ENCODE measurements at places on chromosomes 2 and 18. TPM values are rescaled to one million over a fixed set of nuclear protein-coding genes. Genes with fewer than 3 reads are reported as not detected.

The GALNT5 gene
- total RNA-seq = 7.5 TPM

The RPRM gene
- not detected for total RNA-seq

The GALNT3 gene
- 55.7 TPM for total RNA-seq

The TMEM247 gene
- total RNA-seq = not detected

The PROC gene
- total RNA-seq = 3.0 TPM

The CRYGD gene
- not detected for total RNA-seq

DNA sequence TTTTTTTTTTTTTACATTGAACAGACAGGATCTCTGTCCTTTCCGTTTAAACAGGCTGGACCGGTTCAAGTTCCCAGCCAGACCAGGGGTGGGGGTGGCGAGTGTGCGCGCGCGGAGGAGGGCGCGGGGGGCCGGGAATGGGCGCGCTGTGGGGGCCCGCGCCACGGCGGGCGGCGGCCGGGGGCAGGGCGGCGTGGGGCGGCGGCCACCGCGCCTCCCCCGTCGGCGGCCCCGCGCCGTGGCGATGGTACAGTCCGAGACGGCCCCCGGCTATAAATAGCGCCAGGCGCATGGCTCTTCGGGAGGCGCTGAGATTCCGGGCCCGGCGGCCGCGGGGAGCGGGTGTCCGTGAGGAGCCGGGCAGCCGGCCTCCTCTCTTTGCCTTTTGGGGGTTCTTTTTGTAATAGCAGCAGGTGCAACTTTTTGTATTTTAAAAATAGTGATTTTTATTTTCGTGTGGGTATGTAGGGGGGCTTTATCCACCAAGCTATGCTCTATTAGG is 430 bp upstream of the CELF4 start:
- H3K27ac ChIP-seq = no peak overlapping the region
- H3K27me3 ChIP-seq = peaks cover 91% of the 10 kb centered on the region

DNA sequence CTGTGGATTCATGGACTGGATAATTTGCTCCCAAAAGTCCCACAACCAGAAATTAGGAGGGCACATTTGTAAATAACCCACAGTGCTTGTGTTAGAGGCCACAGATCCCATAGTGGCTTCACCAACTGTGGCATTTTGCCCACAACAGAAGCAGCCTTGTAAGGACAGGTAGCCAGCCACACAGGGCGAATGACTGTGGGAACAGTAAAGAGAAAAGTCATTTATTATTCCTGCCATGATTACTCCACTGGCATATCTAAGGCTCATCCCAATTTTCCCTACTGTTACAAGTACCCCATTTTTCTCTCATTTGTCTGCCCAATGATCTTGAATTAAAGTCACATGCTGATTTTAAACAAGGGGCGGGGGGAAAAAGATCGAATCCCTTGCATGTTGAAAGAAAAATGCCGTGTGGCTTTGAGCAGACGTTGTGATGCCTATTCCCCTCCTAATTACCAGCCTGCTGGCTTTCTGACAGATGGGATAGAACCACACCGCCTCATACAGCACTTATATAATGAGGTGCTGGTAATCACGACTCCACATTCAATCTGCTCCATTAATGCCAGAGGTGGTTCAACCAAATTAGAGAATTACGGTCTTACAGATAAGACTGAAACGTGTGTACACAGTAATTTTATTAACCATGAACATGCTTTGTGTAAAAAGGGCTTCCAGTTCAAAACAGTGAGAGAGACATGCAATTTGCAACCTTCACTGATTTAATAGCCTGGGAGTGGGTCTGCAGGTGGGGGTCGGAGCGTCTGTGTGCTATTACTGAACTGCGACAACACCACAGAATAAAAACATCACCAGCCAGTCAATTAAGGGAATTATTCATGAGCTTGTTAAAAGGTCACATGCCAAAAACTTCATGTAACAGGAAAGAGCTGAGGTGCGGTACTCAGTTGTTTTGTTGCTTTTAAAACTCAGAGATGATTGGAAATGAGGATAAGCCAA is 196.0 kb downstream of the TMEM163 start:
- no peaks in the 10 kb centered on the region for H3K4me1 ChIP-seq
- no peaks in the 10 kb centered on the region for H3K36me3 ChIP-seq
- no peak overlapping the region for H3K27ac ChIP-seq
- no peak for DNase-seq
- H3K27me3 ChIP-seq = no peaks in the 10 kb centered on the region

GRCh38 chr2:207876842-207877535 is 107.3 kb upstream of the FZD5 start:
- no peaks in the 10 kb centered on the region for H3K4me1 ChIP-seq
- H3K36me3 ChIP-seq = no peaks in the 10 kb centered on the region
- no peak for DNase-seq

GRCh38 chr2:162244541-162245031 is 1.3 kb upstream of the FAP start:
- no peaks in the 10 kb centered on the region for H3K27me3 ChIP-seq
- no peaks in the 10 kb centered on the region for H3K4me1 ChIP-seq
- H3K36me3 ChIP-seq = no peaks in the 10 kb centered on the region
- H3K27ac ChIP-seq = peak overlapping the region; percentile 41

DNA sequence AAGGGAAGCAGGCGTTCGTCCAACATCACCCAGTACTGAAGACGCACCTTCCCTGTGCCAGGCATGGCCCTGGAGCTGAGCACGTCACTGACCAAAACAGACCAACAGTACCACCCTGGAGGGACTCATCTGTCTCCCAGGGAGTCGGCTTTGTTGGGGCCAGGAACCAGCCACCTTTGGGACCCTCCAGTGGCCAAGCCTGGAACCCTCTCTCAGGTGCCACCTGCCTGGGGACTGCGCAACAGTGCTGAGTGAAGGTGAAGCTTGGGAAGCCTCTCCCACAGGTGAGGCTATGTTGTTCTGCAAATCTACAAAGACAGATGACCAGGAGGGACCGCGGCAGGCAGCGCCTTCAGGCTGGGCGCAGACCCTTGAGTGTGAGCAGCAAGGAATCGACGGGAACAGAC is 91.4 kb upstream of the OTOS start:
- H3K4me3 ChIP-seq = no peak overlapping the region
- no peak overlapping the region for H3K27ac ChIP-seq
- no peaks in the 10 kb centered on the region for H3K36me3 ChIP-seq
- no peaks in the 10 kb centered on the region for H3K27me3 ChIP-seq
- no peaks in the 10 kb centered on the region for H3K4me1 ChIP-seq
- peak; percentile 4 for DNase-seq

GRCh38 chr18:9177466-9177865 is 40.9 kb downstream of the ANKRD12 start:
- peaks cover 9% of the 10 kb centered on the region for H3K4me1 ChIP-seq
- no peaks in the 10 kb centered on the region for H3K27me3 ChIP-seq
- no peak overlapping the region for H3K27ac ChIP-seq
- DNase-seq = no peak
- H3K4me3 ChIP-seq = no peak overlapping the region

- H3K4me1 ChIP-seq = peaks cover 9% of the 10 kb centered on the region
- H3K27me3 ChIP-seq = no peaks in the 10 kb centered on the region
- H3K36me3 ChIP-seq = no peaks in the 10 kb centered on the region
- peak; percentile 83 for DNase-seq
- peak overlapping the region; percentile 38 for H3K4me3 ChIP-seq
- no peak overlapping the region for H3K27ac ChIP-seq
Measured at GRCh38 chr2:96507957-96508520, 2.9 kb upstream of the NEURL3 start.

- H3K36me3 ChIP-seq = no peaks in the 10 kb centered on the region
- H3K27ac ChIP-seq = no peak overlapping the region
- no peaks in the 10 kb centered on the region for H3K27me3 ChIP-seq
Measured at GRCh38 chr18:80157708-80158343, 48.8 kb downstream of the ADNP2 start.

GRCh38 chr2:171210864-171211431 is 50.3 kb upstream of the TLK1 start:
- no peaks in the 10 kb centered on the region for H3K27me3 ChIP-seq
- no peak overlapping the region for H3K4me3 ChIP-seq
- H3K4me1 ChIP-seq = peaks cover 5% of the 10 kb centered on the region
- no peak overlapping the region for H3K27ac ChIP-seq
- H3K36me3 ChIP-seq = no peaks in the 10 kb centered on the region
- no peak for DNase-seq

- no peak overlapping the region for H3K4me3 ChIP-seq
- H3K36me3 ChIP-seq = no peaks in the 10 kb centered on the region
- no peaks in the 10 kb centered on the region for H3K27me3 ChIP-seq
Measured at GRCh38 chr18:61785588-61785987, 107.2 kb downstream of the RNF152 start.

- no peak overlapping the region for H3K4me3 ChIP-seq
- no peaks in the 10 kb centered on the region for H3K4me1 ChIP-seq
- no peak for DNase-seq
- H3K36me3 ChIP-seq = no peaks in the 10 kb centered on the region
Measured at GRCh38 chr18:60096428-60096827, 196.6 kb downstream of the PMAIP1 start.

DNA sequence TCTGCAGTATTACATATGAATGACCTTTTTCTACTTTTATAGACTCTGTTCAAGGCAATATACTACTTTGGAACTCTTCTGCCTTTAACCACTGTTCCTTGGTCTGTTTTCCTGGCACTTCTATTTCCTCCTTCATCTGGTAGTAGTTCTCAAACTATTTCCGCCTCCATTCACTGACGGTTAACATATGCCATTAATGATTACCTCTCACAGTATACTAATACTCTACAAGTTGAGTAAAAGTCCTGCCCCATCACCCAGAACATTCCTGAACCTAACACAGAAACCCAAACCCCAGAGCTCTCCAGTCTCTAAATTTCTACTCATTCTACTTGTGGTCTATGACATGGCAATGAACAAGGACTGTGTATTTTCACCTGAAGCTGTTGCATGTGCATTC is 4.5 kb downstream of the GFPT1 start:
- H3K4me1 ChIP-seq = peaks cover 50% of the 10 kb centered on the region
- no peak for DNase-seq
- peak overlapping the region; percentile 77 for H3K27ac ChIP-seq
- H3K4me3 ChIP-seq = no peak overlapping the region
- no peaks in the 10 kb centered on the region for H3K27me3 ChIP-seq

GRCh38 chr18:26215247-26215970 is 10.8 kb upstream of the TAF4B start:
- H3K4me1 ChIP-seq = no peaks in the 10 kb centered on the region
- no peak for DNase-seq
- H3K4me3 ChIP-seq = no peak overlapping the region
- H3K27me3 ChIP-seq = no peaks in the 10 kb centered on the region
- H3K36me3 ChIP-seq = no peaks in the 10 kb centered on the region

DNA sequence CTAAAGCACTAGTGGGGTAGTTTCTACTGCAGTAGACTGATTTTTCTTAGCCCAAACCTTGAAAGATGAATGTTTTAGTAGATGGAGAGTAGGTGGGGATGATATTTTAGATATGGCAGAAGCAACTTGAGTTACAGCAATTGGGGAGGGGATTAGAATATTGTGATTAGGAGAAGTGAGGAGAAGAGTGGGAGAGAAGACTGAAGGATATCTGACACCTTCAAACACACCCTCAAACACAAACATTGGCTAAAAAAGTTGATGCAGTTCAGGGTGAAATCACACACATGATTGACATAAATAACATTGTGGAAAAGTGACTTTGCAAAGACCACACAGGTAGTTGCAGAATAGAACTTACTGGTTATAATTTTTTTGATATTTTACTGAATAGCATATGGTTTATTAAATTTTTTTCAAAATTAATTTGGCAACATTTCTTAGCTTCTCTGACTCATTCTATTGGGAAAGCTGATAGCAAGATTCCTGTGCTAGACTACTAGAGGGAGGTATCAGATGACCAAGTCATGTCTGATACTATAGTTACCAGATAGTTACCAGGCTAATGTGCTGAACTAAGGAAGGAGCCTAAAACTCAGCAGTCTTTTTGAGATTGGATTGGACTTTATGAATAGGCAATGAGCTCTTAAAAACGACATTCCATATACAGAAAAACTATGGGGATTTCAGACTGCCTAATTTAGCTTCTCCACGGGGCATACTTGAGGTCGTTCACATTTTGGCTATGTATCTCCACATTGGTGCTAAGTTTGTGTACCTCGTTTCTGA is 73.0 kb downstream of the ACTR3 start:
- DNase-seq = no peak
- H3K4me1 ChIP-seq = peaks cover 4% of the 10 kb centered on the region
- H3K4me3 ChIP-seq = no peak overlapping the region
- no peaks in the 10 kb centered on the region for H3K27me3 ChIP-seq
- no peak overlapping the region for H3K27ac ChIP-seq

GRCh38 chr18:21820033-21820810 is 79.6 kb downstream of the MIB1 start:
- no peak overlapping the region for H3K27ac ChIP-seq
- H3K36me3 ChIP-seq = peaks cover 4% of the 10 kb centered on the region
- no peak for DNase-seq
- H3K4me3 ChIP-seq = no peak overlapping the region

DNA sequence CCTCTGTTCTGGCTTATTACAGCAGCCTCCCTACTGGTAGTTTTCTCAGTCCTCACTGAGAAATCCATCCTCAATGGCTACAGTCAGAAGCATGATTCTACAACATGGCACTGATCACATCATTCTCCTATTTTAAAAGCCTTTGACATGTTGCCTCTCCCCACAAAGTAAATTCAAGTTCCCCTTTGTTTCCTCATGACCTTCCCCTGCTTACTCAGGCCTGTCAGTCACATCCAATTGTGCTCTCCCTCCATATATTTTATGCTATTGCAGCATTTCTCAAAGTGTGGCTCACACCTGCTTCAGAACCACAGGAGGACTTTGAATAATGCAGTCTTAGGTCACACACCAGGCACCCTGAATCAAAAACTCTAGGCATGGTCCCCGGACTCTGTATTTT is 124.6 kb downstream of the SPOPL start:
- no peaks in the 10 kb centered on the region for H3K27me3 ChIP-seq
- H3K4me3 ChIP-seq = no peak overlapping the region
- no peaks in the 10 kb centered on the region for H3K4me1 ChIP-seq
- H3K27ac ChIP-seq = no peak overlapping the region
- no peak for DNase-seq

- H3K27ac ChIP-seq = no peak overlapping the region
- H3K4me1 ChIP-seq = no peaks in the 10 kb centered on the region
- H3K36me3 ChIP-seq = no peaks in the 10 kb centered on the region
- DNase-seq = no peak
- H3K4me3 ChIP-seq = no peak overlapping the region
Measured at GRCh38 chr2:9017411-9017810, 13.9 kb upstream of the MBOAT2 start.

DNA sequence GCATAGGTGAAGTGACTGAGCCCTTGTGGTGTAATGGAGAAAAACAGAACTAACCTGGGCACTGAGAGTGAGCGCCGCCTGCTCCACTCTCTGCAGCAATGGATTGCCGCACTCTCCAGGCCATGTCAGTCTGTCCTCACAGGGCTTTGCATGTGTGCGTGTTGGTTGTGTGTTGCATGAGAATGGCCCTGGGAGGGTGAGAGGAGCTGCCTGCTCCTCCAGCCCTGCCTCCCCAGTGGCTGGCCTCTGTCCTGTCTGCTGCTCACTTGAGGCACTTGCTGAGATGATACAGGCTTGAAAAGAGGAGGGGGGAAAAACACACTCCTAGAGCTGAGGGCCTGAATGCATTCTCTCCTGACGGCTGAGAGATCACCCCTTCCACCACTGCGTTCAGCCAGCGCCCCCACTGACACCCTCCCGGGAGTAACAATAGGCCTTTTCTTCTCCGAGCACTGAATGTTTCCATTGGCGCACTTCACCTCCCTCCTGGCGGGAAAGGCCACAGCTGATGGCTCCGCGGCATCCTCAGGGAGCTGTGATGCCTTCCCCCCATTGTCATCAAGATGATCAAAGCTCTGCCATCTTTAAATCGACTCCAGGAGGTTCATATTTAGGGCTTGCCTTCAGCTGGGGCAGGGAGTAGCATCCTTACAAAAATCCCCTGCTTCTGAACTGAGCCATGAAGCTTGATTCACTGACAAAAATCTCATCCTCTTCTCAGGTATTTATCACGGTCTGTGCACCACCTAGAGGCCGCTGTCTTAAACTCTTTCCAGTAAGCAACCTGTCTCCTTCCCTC is 49.9 kb upstream of the DAPL1 start:
- DNase-seq = peak; percentile 37
- H3K4me3 ChIP-seq = no peak overlapping the region
- H3K4me1 ChIP-seq = no peaks in the 10 kb centered on the region
- no peaks in the 10 kb centered on the region for H3K36me3 ChIP-seq
- H3K27ac ChIP-seq = no peak overlapping the region
